ENCODE measurements at places on chromosomes 4 and X.
A peak's percentile ranks its signal among the peaks of the same experiment; 100 is the strongest.

- no peak for DNase-seq
These were observed 15.0 kb upstream of the HOPX start for GRCh38 chr4:56696056-56696455.

GRCh38 chr4:141121768-141122454 lies 11.4 kb downstream of the RNF150 start:
- no peak for DNase-seq

- no peak for DNase-seq
These were observed 11.5 kb downstream of the LNX1 start for GRCh38 chr4:53579826-53580225.

- peak; percentile 0 for DNase-seq
These were observed 180.0 kb downstream of the DHRSX start for GRCh38 chrX:2320580-2321327.

DNA sequence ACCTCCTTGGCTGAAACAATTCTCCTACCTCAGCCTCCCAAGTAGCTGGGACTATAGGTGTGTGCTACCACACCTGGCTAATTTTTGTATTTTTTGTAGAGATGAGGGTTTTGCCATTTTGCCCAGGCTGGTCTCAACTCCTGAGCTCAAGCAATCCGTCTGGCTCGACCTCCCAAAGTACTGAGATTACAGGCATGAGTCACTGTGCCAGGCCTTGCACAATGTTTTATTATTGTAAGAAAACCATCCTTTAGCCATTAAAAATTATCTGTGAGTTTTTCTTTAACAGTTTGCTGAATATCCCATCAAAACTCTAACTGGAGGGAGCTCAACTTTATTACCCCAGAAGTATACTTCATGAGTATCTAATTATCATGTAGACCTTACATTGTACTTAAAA lies 900.3 kb downstream of the PCDH7 start:
- DNase-seq, result no peak

GRCh38 chrX:153708415-153708814 lies 15.8 kb downstream of the BCAP31 start:
- peak; percentile 62 for DNase-seq
